ENCODE measurements at places on chromosomes 4 and X.

DNA sequence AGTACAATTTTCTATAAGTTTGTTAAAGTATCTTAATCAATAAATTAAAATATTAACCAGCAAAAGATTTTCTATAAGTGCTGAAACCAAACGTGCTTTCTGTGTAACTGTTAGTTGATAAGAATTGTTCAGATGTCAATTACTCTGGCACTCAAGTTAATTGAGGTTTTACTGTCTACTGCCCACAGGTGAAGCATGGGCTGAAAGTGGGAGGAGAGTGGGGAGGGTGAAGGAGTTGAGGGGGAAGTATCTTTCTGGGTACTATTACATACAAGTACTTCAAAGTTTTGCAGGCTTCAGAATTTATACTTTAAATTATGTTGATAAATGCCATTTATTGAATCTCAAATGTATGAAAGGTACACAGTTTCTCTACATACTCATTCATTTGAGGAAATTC lies 19.1 kb upstream of the CXCL3 start:
- DNase-seq = no peak

GRCh38 chr4:22874334-22874912 lies 181.7 kb downstream of the GBA3 start:
- DNase-seq = no peak

DNA sequence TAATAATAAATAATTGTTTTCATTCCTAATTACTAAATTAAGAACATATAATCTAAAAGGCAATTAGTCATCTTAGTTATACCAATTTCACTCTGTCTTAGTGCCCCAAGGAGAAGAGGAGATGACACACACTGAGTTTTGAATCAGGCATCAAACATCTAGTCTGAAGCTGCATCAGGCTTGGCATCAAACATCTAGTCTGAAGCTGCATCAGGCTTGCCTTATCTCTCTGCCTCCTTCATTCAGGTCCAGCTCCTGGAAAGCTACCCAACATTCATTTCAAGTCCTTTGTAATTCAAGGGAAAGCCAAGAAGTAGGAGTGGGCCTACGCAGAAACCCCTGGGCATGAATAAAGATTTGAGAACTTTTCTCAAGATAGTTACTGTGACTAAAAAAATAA lies 62.2 kb downstream of the SH3RF1 start:
- DNase-seq = no peak

- DNase-seq = no peak
Measured at GRCh38 chr4:93436000-93436626, 392.4 kb upstream of the ATOH1 start.

DNA sequence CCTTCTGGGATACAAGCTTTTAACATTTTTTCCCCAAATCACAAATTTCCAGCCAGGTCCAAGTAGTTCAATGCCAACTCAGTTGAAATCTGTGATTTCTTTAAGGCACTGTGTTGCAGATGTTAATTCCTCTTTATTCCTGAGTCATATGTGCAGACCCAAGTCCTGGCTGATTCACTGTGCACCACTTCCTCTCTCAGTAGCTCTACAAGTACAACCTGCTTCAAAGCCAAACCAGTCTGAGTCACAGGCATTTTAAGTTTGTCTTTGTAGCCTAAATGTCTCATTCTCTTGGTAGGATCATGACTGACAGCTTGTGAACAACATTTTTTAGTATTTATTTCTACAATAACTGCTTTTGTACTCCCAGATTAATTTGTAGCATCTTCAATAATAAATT lies 165.6 kb upstream of the S100G start:
- DNase-seq = peak; percentile 67

- DNase-seq = no peak
Measured at GRCh38 chrX:31591355-31591754, 519.5 kb upstream of the FTHL17 start.

- no peak for DNase-seq
Measured at GRCh38 chr4:105267280-105267679, 120.6 kb downstream of the TET2 start.

- DNase-seq = no peak
Measured at GRCh38 chr4:38211885-38212284, 251.7 kb downstream of the PTTG2 start.

- no peak for DNase-seq
Measured at GRCh38 chr4:154082760-154083535, 294.1 kb upstream of the SFRP2 start.

- DNase-seq = no peak
Measured at GRCh38 chrX:74104356-74105015, 199.5 kb upstream of the ZCCHC13 start.

DNA sequence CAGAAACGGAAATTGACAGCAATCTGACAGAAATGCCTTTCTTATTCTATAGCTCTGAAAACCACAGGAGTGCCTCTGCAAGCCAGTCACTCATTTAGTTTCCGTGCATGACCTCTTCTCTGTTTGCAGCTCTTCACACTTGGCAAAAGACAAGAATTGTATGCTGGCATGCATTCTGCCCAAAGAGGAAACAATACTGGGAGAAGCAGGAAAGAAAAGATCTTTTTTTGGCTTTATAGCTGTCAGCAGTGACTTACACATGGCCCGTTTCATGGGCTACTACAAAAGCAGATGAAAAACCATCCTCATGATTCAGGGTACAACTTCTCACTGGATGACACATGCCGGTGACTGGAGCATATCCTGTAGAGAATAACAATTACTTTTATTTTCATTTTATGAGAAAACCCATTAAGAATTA lies 249.4 kb downstream of the ADAMTS3 start:
- no peak for DNase-seq

DNA sequence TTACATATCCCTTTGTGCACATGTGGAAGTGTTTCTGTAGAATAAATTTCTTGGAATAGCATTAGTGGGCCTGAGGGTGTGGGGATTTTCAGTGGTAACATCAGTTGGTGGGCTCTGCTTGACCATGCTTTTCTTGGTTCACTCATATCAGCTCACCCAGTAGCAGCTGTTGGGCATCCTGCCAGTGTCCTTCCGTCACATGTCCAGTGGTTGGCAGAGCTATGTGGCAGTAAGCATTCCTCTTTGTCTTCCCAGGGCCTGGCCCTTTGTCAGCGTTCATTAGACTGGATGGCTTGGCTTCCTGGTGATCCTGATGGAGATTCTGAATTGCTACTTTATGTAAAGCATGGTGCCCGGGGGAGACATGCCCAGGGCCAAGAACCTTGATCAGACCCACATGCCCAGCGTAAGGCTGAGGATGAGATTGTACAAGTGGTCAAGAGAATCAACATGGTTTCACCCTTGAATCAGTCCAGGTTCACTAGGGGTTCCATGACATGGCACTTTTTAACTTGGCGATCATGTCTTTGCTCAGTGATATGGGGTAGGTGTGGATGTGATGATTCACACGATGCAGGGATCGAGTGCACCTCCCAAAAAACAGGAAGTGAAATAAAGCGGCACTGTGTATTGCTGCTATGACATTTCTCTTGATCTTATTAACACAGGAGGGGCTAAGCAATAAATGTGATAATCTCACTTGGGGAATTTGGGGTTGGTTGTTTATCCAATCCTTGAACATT lies 72.1 kb upstream of the IGFBP7 start:
- no peak for DNase-seq

DNA sequence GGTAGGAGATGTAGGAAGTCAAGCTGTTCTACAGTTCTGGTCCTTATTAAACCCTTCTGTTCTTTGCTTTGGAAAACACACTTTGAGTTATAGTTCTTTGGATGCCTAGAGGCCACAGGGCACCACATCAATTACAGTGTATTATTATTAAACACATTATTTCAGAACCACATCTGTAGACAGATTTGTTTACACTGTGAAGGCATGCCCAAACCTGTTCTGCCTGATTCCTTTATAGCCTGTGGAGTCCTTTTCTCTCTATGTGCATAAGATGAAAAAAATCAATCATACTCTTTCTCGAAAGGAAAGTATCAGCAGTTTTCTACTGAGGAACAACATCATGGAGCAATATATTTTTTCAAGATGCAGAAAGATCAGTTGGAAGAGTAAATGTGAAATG lies 371.3 kb upstream of the INTU start:
- no peak for DNase-seq

GRCh38 chr4:4368809-4369580 lies 17.9 kb upstream of the NSG1 start:
- no peak for DNase-seq

DNA sequence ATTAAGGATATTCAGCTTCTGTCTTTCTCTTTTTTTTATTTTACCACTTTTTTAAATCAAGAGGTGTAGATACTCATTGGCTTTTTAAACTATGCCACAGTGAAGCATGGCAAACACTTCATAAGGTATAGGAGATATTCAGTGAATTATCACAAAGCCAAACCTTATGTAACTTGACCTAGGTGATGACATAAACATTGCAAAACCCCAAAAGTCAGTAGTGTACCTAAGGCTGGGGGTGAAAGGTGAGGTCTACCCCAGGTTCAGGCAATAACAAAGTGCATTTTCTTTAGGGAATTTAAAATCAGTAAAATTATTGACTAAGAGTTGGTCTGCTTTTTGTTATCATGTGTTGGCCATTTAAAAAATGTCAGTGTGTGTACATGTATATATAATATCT lies 39.1 kb downstream of the CDKL5 start:
- no peak for DNase-seq

- DNase-seq = no peak
Measured at GRCh38 chrX:132704769-132705168, 215.9 kb upstream of the MBNL3 start.

DNA sequence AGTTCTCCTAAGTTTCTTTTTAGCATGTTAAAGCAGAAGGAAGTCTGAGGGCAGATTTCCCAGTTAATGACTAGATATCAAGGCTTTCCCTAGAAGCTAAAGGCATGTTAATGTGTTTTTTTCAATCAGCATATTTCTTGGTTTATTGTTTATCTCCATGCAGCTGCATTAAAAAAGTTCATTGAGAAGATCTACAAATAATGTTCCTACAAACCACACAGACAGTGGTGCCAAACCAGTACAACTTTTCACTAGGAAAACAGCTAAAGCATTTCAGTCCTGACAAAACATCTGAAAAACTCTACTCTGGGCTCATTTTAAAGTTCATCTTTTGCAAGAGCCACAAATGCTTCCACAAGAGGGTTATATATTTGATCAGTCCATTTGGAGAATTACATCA lies 320.0 kb downstream of the ADGRL3 start:
- no peak for DNase-seq

DNA sequence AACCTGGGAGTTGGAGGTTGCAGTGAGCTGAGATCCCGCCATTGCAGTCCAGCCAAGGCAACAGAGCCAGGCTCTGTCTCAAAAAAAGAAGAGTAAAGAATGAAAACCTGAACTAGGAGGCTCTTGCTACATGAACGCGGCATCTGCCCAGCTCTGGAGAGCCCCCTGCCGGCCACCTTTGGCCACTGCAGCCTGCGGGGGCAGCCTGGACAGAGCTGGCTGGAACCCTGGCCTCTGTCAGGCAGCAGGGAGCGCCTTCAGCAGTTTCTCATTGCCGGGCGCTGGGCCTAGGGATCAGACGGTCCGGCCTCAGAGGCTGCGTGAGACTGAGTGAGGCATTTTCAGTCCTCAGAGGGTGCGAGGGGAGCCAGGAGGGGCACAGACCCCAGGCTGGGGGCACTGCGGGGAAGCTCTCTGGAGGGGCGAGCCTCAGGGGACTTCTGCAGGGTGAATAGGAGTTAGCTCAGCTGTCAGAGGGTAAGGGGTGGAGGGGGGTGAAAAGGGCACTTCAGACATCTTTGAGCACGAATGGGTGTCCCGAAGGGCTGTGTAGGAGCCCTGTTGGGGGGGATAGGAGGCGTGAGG lies 17.5 kb downstream of the DOK7 start:
- peak; percentile 27 for DNase-seq

All from HFF-Myc (cell line).